ENCODE measurements at places on chromosomes 7 and 10.

GRCh38 chr10:132960631-132961419 lies 18.5 kb upstream of the CFAP46 start:
- DNase-seq, result no peak

- DNase-seq, result no peak
Measured at GRCh38 chr10:49264177-49264677, 34.7 kb upstream of the C10orf71 start.

- no peak for DNase-seq
Measured at GRCh38 chr7:130867581-130868136, 133.7 kb upstream of the KLF14 start.

GRCh38 chr10:111295788-111296187 lies 219.0 kb downstream of the ADRA2A start:
- no peak for DNase-seq

- DNase-seq, result no peak
Measured at GRCh38 chr10:14611968-14612693, 162.6 kb downstream of the FAM107B start.

DNA sequence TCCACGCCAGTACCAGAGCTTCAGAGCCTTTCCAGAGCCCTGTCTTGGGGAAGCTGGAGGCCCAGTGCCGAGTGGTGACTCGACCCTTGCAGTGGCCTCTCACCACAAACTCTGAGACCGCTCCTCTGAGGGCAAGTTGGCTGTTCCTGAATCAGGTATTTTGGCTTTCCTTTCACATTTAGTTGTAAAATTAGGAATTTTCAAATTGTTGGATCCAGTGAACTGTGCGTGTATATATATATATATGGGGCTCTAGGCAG lies 128.7 kb upstream of the UNC5B start:
- DNase-seq, result no peak

Measured in activated T-cell treated with anti-CD3 and anti-CD28 coated beads, Interleukin-2, amount 50 U/mL, for 48 hours (primary cell).